ENCODE measurements at places on chromosomes 1 and 21. TPM values are rescaled to one million over a fixed set of nuclear protein-coding genes. Genes with fewer than 3 reads are reported as not detected.

HCRTR1 gene
- not detected for total RNA-seq

SLC6A9 gene
- 16.0 TPM for total RNA-seq

ZMYM4 gene
- 70.7 TPM for total RNA-seq

OPN3 gene
- total RNA-seq, result 14.6 TPM

IL20 gene
- total RNA-seq, result not detected

SLC5A9 gene
- not detected for total RNA-seq

MMEL1 gene
- not detected for total RNA-seq

KCNA3 gene
- total RNA-seq, result 0.36 TPM

RHD gene
- not detected for total RNA-seq

DMRTA2 gene
- not detected for total RNA-seq

PBX1 gene
- total RNA-seq, result 88.3 TPM

DPYD gene
- total RNA-seq, result 128 TPM

APOBEC4 gene
- not detected for total RNA-seq

DMBX1 gene
- not detected for total RNA-seq

TFF2 gene
- not detected for total RNA-seq

All from hair follicle dermal papilla cell (primary cell).